Stimulated activated CD8-positive, alpha-beta memory T cell treated with anti-CD3 and anti-CD28 coated beads, Interleukin-7, amount 100 ng/mL, for 1 hour (primary cell): ENCODE measurements at places on chromosomes 5 and 9.
A peak's percentile ranks its signal among the peaks of the same experiment; 100 is the strongest.

GRCh38 chr9:38352530-38353328, 39.8 kb upstream of the ALDH1B1 start:
- DNase-seq = no peak

GRCh38 chr5:67209141-67209771, 12.7 kb upstream of the CD180 start:
- peak; percentile 28 for DNase-seq

DNA sequence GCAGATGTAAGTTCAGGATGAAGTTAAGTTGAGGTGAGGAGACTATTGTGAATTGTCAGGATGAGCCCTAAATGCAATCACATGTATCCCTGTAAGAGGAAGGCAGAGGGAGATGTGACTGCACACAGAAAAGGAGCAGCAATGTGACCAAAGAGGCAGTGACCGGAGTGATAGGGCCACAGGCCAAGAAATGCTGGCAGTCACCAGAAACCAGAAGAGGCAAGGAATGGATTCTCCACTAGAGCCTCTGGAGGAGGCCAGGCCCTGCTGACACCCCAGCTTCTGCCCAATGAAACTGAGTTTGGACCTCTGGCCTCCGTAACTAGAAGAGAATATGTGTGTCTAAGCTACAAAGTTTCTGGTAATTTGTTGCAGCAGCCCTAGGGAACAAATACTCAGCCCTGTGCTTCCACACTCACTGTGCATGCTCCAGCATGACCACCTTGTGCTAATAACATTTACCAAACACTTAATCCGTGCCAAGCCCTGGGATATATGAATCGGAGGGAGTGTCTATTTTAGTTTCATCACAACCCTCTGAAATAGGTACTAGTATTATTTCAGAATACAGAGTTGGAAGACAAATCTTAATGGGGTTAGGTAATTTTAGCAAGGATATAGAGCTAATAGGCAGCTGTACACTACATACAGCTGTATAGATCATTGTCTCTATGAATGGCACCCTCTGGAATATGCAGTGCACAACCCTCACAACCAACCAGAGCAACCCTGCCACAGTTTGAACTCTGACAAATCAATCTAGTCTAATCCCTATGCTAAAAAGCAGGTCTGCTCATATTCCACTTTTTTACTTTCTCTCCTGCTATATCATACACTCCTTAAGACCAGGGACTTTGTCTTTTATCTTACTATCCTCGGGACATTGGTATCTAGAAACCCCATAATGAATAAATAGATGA, 7.8 kb upstream of the GPX8 start:
- DNase-seq = no peak

DNA sequence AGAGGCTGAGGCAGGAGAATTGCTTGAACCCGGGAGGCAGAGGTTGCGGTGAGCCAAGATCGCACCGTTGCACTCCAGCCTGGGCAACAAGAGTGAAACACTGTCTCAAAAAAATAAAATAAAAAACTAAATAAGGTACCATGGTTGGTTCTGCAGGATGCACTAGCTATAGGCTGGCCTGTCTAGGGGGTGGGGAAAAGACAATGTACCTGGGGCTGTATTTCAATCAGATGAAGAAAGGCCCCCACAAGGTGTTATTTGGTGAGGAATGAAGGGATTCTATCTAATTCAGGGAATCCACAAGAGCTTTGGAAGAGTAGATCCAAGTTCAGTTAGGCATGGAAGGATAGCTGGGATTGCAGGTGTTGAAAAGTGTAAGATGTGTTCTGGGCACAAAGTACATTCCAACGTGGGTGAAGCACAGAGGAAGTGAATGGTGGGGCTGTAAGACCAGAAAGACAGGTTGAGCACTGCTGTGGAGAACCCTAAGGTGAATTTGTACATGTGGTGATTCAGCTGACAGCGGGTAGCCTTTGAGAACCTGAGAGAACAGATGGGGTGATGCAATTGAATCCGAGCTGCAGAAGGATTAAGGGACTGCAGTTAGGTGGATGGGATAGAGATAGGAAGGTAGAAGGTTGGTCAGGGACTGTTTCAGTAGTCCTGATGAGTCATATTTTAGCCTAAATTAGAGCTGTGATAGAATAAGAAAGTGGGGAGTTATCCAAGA, 71.8 kb downstream of the CAST start:
- no peak for DNase-seq

- DNase-seq = no peak
Observed at GRCh38 chr5:56574778-56575177, 240.6 kb upstream of the MAP3K1 start.

- DNase-seq = no peak
Observed at GRCh38 chr9:110050925-110051355, 157.0 kb downstream of the C9orf152 start.
